SJCRH30 (cell line): ENCODE measurements at places on chromosomes 6 and 20. TPM values are rescaled to one million over a fixed set of nuclear protein-coding genes. Genes with fewer than 3 reads are reported as not detected.

GSTA2 gene
- not detected in 2 replicates for total RNA-seq

GRCh38 chr6:24099181-24099580 lies 26.8 kb upstream of the NRSN1 start:
- DNase-seq = no peak

DNPH1 gene
- 23.8 and 31.4 TPM in 2 replicates for total RNA-seq

DNA sequence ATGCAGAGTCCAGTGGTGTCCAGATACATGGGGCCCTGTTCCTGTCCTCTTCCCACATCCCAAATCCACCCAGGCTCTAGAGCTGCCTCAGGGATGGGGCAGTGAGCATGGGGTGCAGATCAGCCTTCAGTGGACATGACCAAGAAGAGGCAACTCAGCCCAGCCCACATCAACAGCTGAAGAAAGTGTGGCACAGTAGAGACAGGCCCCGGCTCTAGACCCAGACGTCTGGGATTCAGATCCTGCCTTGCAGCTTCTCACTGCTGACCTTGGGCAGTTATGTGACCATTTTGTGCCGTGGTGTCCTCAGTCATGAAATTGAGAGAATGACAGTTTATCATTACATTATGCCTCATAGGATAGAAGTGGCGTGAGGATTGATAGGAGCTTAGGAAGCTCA lies 54.6 kb upstream of the CST7 start:
- no peak for DNase-seq

DNA sequence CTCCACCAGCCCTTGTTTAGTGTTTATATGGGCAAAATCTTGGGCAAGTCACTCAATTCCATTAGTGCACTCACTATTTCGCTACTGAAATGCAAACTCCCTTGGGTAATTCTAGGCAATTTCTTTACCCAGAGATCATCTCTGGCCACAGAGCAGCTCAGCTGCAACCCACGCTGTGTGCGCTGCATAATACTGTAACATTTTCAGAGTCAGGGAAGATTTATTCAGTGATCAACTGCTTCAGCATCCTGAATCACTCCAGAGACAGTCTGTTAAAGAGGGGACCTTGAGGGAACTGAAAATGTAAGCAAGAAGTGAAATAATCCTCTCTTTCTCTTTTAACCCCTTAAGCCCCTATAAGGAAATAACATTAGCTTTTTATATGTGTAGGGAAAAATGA lies 189.6 kb upstream of the FBXL4 start:
- no peak for DNase-seq

DNA sequence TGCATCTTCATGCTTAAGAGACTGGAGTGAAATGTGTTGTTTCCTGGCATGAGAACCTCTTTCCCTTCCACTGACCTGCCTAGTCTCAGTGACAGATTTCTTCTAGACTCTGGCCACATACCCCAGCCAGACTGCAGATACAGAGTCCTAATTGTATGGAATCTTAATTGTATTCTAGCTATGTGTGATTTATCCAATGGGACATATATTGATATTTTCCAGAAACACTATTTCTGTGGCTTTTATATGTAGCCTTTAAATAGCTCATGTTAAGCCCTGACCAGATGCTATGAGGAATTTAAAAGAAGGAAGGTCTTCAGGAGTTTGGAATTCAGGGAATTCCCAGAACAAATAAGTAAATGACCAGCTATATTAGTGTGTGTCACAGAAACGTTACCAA lies 99.0 kb downstream of the FIG4 start:
- DNase-seq = peak; percentile 21

GRCh38 chr6:36320475-36320874 lies 16.2 kb downstream of the BNIP5 start:
- no peak for DNase-seq

SAMD5 gene
- 11.6 and 12.2 TPM in 2 replicates for total RNA-seq

BPIFB1 gene
- total RNA-seq = not detected in 2 replicates

DNA sequence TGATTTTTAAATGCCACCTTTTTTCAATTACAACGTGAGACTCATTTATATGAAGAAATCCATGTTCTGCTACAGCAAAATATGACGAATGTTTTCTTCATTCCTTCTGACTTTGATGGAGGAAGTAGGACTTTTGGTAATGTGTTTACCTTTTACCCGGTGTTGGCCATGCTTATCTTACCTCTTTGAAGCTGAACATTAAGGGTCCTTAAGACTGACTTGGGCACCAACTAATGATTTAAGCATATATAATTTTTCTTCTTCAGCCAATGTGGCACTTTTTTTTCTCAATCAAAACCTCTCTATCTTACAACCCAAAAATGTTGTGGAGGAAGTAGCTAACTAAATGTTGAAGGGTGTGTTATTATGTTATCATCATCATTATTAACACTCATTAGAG lies 337.5 kb downstream of the EPHA7 start:
- DNase-seq = no peak

DNA sequence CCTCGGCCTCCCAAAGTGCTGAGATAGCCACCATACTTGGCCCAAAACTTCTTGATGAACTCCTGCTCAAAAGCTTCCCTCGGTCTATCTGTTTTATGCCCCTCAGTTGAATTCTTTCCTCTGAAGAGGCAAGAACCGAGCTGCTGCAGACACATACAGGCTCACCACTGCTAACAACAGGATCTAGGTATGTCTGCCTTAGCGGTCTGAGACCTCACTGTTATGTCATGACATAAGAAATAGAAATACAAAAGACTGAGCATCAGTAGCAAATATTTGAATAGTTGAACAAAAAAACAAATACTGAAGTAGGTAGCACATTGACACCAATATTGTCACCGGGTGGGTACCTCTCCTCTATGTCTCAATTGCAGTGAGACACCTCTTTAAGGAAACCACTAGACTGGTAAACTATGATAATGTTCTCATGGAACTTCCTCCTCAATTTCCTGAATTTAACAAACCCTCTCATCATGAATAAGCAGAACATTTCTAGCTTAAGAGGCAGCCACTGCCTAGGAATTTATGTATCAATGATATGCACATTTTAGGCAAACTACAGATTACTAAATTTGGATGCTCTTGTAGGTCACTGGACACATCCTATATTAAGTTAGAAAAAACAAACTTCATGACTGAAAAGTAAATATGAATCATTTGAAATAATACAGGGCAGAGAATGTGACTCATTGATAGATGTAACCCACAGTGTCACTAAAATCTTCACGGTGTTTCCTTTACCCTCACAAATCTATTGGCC lies 9.4 kb upstream of the STXBP5 start:
- no peak for DNase-seq
